ENCODE measurements at places on chromosomes 5 and 9.

GRCh38 chr5:16712178-16712577 lies 95.4 kb upstream of the RETREG1 start:
- no peak for DNase-seq

DNA sequence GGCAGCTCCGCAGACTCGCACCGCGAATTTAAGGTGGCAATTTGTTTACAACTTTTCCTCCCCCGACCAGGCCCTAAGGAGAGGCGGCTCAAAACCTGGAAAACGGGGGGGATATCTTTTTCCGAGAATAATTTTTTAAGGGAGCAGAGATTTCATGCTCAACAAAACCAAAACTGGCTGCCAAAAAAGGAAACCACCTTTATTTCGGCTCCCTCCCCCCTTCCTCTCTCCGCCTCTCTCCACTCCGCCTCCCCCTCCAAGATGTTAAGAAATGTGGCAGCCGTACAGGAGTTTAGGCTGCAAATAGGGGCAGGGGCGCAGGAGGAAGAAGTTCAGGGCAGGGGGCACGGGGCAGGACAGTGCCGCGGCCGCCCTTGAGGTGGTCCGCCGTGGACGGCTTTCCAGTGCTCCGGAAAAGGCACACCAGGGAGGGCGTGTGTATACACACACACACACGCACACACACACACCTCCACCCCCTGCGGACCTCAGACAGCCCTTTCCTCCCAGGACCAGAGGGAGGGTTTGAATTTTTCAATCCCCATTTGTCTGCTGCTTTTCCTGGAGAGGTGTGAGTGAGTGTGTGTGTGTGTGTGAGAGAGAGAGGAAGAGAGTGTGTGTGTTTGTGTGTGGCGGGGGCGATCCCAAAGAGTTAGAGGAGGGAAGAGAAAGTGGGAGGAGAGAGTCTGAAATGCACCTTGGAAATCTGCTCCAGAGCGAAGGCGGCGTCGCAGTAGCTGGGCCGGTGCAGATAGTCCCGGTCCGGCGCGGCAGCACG lies 9.1 kb downstream of the PTCH1 start:
- no peak for DNase-seq

GRCh38 chr5:7517006-7517405 lies 121.1 kb downstream of the ADCY2 start:
- DNase-seq, result no peak

GRCh38 chr5:142906863-142907671 lies 136.9 kb downstream of the ARHGAP26 start:
- DNase-seq, result no peak

DNA sequence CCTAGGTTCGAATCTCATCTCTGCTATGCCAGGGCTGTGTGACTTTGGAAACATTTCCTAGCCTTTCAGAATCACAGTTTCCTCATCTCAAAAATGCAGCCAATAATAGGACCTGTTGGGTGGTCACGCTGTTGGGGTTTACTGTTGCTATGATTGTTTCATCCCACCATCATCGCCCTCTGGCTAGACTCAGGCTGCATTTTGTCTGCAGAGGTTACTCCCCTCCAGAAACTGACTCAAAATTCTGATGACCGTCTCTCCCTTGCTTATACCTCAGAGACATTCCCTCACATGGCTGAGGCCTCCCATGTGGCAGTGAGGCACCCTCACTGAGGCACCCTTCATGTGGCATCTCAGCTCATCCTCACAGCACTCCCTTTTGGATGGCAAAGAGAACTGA lies 61.6 kb downstream of the COL27A1 start:
- no peak for DNase-seq

GRCh38 chr9:106731910-106732309 lies 131.1 kb upstream of the ZNF462 start:
- no peak for DNase-seq

DNA sequence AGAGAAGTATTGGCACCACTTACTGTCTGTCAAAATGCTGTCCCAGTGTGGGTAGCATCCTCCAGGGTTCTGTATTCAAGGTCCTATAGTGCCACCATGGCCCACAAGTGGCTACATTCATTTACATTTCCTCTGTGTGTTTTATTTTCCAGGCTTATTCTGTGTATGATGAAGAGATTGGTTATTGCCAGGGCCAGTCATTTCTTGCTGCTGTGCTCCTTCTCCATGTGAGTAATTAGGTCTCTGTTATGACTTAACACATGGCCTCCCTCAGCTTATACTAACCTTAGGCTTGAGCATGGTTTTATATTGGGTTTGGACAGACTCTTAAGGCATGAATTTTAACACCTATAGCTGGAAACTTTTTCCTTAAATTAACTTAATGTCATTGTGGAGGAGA lies 36.7 kb downstream of the GPR21 start:
- DNase-seq, result no peak

- DNase-seq, result no peak
Measured at GRCh38 chr5:132322266-132322665, 28.1 kb downstream of the SLC22A4 start.

DNA sequence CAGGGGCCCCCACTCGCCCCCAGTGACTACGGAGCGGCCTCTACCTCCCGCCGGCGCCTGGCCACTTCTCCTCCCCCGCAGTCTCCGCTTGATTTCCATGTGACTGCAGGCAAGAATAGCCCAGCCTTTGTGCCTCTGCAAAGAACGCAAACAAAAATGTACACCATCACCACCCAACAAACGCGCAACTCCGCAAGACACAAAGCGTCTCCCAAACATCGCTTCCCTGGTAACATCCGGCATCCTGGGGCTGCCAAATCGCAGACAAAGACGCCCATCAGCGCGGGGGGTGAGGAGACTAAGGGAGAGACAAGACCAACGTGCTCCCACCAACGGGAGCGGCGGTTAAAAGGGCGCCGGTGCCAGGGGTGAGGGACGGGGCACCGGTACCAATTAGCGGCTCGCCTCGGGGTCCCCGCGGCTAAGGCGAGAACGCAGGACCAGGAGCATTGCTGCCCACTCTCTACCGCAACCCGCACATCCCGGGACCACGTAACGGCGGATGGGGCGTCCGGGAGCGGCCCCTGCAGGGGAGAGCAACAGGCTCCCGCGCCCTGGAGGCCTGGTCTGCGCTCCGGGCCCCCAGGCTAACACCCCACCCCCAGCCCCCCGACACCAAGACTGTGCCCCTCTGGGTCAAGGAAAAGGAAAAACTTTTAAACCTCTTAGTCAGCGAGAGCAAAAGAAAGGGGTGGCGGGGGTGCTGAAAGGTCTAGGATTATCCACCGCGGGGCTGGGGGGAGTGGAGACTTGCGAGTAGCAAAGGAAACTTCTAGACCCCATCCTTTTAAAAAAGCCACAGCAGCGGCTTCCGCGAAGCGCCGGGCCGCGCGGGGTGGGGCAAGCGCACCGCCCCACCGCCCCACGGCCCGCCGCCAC lies 885 bp downstream of the MPDZ start:
- no peak for DNase-seq

GRCh38 chr5:148163345-148163744 lies 5.0 kb upstream of the SPINK14 start:
- DNase-seq, result no peak

DNA sequence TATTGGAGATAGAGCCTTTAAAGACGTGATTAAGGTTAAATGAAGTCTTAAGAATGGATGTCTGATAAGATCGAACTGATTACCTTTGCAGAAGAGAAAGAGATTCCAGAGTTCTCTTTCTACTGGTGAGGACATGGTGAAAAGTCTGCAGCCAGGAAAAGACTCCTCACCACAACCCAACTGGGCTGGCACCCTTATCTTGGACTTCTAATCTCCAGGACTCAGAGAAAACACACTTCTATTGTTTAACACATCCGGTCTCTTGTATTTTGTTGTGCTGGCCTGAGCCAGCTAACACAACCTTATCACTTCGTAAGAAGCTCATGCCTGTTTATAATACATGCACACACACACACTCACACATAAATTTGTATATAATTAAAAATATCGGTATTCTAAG lies 489.1 kb downstream of the PRDM9 start:
- DNase-seq, result no peak

DNA sequence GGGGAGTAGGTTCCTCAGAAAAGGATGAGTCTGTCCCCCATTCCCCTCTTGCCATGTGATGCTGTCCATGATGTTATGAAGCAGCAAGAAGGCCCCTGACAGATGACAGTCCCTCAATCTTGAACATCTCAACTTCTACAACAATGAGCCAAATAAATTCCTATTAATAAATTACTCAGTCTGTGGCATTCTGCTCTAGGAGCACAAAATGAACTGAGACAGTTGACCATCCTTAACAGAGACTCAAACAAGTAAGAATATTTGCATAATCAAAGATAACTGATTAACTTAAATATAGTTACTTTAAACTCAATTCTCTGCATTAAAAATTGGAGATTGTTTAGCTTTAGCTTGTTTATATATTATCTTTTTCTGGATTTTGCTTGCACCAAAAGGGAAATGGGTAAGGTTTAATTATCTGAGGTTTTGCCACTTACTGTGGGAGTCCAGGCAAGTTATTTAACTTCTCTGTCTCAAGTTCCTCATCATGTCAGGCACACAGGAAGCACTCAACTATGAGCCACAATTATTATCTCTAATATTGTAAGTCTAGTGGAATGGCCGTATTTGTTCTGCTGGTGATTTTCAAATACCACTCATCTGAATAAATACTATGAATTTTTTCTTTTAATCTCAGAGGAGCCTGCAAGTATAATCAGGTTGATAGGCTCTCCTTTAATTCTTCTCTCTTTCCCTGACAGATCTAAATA lies 162.9 kb downstream of the TSSK1B start:
- no peak for DNase-seq

DNA sequence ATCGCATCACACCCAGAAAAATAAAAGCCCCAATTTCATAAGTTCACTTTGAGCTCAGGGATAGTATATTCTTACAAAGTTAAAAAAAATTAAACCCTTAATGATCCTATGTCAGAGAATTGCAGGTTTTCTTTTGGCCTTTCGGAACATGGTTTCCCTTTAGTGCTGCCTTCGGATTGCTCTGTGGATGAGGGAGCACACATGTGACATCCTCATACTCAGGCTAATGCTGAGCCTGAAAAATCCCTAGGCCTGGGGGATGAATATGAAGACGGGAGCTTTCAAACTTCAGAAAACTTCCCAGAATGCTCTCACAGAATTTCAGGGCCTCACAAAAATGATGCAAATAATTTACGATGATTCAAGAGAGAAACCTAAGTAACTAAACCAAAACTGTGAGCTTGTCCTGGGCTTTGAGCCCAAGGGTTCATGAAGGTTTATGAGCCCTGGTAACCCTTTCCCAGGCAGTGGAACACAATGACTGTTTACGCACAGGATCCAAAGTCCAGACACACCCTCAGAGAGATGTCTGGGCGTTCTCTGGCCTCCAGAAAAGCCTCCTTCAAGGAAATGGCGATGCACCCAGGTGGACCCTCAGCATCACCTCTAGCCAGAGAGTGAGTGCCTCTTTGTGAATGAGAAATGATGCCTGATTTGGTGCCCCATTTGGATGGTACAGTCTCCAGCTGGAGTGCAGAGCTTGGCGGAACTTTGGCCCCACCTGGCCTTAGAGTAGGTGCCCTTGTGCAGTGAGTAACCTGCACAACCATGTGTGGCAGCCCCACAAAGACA lies 145.4 kb downstream of the ENTREP1 start:
- no peak for DNase-seq

DNA sequence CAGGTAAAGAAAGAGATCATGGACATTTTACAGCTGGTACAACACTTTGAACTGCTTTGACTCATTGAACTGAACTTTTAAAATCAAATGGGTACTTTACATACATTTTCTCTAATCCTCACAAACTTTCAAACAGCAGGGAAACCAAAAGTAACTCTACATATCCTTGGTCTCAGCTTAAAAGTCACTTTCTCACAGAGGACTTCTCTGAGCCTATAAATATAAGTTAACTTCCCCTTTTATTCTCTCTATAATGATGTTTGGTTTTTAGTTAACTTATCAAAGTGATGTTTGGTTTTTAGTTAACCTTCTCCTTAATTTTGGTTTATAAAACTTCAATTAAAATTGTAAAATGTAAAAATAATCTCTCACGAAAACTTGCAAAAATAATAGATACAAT lies 209.8 kb downstream of the MCTP1 start:
- DNase-seq, result no peak

- DNase-seq, result no peak
Measured at GRCh38 chr9:31715250-31715649, 669.2 kb upstream of the ACO1 start.

- no peak for DNase-seq
Measured at GRCh38 chr9:36862206-36863145, 171.6 kb downstream of the PAX5 start.

- DNase-seq, result no peak
Measured at GRCh38 chr5:113194125-113194524, 217.5 kb downstream of the DCP2 start.

GRCh38 chr9:123360161-123361085 lies 4.4 kb downstream of the CRB2 start:
- DNase-seq, result no peak

GRCh38 chr5:83718936-83719495 lies 1.6 kb downstream of the HAPLN1 start:
- no peak for DNase-seq

DNA sequence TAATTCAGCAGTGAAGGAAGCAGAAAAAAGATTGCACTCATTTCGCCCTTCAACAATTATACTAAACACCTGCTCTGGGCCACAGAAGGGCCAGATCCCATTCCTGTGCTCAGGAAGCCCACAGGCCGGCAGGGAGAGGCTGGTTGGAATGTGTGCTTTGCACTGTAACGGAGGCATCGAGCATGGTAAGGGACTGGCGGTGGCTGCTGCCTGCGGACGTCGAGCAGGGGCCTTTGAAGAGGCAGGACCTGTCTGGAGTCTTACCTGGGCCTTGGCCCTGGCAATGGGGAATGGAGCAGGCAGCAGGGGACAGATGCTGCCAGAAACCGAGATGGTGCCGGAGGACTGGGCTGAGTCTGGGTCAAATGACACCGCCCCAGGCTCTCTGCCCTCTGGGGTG lies 97.8 kb downstream of the KCNIP1 start:
- no peak for DNase-seq

DNA sequence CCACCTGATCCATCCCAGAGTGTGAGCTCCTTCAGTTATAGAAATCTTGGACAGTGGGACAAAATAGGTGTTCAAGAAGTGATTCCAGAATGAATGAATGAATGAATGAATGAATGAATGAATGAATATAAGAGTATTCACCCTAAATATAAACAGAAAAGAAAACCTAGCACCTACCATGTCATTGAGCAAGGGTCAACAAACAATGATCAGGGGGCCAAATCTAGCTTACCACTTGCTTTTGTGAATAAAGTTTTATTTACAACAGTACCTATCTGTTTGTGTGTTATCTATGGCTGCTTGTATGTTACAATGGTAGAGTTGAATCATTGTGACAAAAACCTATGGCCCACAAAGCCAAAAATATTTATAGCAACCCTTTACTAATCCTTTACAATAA lies 43.9 kb upstream of the CEP78 start:
- no peak for DNase-seq

DNA sequence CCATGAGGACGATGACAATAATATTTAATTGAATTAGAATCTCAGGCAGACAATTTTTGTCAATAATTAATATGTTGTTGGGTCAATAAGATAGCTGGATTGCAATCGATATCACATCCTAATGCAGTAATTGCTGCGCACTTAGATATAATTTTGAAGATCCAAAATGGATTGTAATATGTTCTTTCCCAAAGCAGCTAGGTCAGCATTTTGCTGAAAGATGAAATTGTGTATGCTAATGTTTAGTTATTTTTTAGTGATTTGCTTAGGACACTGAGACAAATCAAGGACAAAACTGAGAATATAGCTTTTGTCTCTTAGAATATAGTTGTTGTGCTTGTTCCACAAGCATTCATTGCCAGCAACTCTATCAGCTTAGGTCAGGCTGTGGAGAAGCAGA lies 389.9 kb downstream of the MTRR start:
- DNase-seq, result no peak
